IPS-NIHi11 (cell line): ENCODE measurements at places on chromosomes 1 and 21.
A peak's percentile ranks its signal among the peaks of the same experiment; 100 is the strongest.

DNA sequence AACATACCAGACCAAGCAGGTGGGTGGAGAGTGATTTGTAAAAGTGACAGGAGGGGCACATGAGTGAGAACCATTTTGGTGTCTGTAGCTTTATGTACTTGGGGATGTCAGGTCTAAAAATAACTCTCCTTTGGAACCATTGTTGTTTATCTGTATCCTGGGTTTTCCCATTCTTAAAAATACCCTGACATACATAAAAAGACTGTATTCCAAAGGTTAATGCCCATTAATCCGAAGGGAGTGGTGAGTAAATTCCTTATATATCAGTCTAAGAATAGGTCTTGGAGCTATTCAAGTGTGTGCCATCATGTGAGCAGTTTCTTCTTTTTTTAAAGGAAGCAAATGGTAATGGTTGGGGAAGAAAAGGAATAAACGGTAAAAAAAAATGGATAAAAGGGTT lies 117.5 kb downstream of the TGFB2 start:
- no peak for DNase-seq

GRCh38 chr1:3787745-3788605 lies 8.3 kb downstream of the LRRC47 start:
- DNase-seq, result no peak

DNA sequence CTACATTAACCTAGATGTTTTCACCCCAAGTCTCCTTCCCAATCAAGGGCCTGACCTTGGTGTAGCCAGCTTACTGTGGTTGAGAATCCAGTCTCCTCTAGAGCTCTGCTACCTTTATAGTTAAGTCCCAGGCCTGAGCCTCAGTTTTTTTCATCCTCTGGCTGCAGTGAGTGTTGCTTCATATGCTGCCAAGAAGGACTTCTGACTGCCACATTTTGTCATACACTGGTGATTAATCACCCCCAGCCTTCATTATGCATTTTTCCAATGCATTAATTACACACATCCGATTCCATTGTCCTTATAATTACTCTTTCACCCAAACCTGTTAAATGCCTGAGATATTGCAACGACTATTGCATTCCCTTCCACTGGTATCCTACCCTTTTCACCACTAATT lies 66.3 kb upstream of the FGGY start:
- no peak for DNase-seq

DNA sequence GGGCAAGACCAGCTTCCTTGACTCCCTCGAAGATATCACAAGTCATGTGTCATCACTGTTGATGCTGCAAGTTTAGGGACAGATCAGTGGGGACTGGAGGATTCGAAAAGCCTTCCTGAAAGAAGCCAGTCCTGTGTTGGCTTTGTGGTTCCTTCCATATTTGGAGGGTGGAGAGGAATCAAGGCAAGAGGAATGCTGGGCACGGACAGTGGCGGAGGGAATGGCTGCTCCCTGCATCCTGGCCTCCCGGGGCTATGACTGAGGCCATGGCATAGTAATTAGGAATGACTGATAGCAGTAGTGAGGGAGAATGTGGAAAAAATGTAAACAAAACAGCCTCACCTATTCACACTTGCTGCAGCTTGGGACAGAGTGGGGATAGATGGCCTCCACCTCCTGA lies 36.4 kb downstream of the VANGL1 start:
- no peak for DNase-seq

- DNase-seq, result no peak
These were observed 60.7 kb upstream of the ITPKB start for GRCh38 chr1:226799634-226800281.

- DNase-seq, result no peak
These were observed 158.0 kb downstream of the IGSF21 start for GRCh38 chr1:18265641-18266040.

GRCh38 chr1:18927654-18928272 lies 25.4 kb upstream of the ALDH4A1 start:
- DNase-seq, result no peak

DNA sequence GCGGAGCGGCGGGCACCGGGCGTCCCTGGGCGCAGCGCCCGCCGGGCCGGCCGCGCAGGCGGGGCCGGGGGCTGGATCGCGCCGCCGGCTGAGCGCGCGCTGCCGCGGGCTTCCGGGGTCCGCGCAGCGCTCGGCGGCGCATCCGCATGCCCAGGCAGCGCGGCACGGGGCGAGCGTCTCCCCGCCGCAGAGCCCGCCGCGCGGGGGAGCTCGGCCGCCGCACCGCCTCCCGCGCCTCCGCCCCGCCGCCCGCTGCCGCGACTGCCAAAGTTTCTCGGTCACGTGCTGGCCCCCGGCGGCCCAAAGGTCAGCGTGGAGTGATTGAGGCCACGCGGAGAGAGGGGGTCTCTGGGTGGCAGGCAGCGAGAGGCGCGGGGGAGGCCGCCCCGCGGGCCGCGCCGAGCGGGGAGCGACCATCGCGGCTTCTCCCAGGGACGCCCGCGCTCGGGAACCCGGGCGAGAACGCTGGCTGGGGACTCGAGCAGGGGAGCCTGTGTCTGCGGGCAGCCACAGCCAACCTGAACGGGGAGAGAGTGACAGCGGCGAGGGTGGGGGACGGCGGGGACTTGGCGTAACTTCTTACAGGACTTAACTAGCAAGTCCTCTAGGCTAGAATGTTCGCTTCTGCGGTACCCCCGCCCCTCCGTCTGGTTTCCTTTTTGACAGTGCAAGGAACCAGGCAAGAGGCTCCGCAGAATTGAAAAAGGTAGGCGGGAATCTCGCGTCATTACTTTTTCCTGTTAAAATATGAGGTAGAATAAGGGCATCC lies at the start of gene ILDR2:
ILDR2 (minus strand) TSS at position 180 of the 769 bp plus-strand sequence. CDS start 272 bp downstream, outside the sequence.
- DNase-seq, result peak; percentile 77

DNA sequence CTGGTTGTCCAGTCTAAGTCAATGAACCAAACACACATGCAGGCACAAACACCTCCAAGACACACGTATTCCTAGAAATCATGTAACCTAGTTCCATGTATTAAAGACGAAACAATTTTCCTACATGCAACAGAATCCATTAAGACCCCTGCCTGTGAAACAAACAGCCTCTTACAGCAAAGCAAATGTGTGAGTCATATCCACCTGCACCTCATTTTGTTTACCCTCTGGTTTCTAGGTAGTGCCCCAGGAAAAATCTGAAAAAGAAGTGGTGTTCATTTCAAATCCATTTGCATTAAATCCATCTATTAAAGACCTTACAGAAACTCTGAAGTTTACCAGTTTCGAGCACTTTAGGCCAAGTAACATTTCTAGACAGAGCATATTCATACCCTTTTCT lies 74.1 kb downstream of the VCAM1 start:
- DNase-seq, result no peak

- DNase-seq, result no peak
These were observed 3.2 kb upstream of the UCK2 start for GRCh38 chr1:165824269-165824643.

GRCh38 chr1:11207898-11208611 lies 18.9 kb downstream of the ANGPTL7 start:
- DNase-seq, result no peak

- peak; percentile 22 for DNase-seq
These were observed 110.2 kb upstream of the APP start for GRCh38 chr21:26280775-26281174.

GRCh38 chr1:37930246-37931101 lies 16.4 kb downstream of the INPP5B start:
- no peak for DNase-seq

DNA sequence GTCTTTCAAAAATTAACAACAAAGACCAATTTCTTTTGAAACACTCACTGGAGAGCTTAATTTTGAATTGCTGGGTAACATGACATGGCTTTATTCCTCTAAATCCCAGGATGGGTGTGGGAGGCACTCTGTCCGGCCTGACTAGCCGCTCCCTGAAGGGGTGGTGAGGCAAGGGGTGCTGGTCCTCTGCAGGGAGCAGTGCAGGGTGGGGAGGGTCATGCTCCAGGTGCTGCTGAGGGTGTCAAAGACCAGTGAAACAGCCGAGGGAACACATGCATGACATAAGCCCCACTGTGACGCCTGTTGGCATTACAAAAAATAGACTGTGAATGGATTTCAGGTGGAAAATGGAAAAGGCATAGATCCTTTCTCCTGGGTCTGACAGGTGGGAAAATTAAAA lies 223.7 kb downstream of the VAV3 start:
- DNase-seq, result no peak

- DNase-seq, result no peak
These were observed 1.2 kb upstream of the LPGAT1 start for GRCh38 chr1:211831558-211832323.

- peak; percentile 88 for DNase-seq
These were observed 5.1 kb downstream of the CLCNKA start for GRCh38 chr1:16026723-16027484.

DNA sequence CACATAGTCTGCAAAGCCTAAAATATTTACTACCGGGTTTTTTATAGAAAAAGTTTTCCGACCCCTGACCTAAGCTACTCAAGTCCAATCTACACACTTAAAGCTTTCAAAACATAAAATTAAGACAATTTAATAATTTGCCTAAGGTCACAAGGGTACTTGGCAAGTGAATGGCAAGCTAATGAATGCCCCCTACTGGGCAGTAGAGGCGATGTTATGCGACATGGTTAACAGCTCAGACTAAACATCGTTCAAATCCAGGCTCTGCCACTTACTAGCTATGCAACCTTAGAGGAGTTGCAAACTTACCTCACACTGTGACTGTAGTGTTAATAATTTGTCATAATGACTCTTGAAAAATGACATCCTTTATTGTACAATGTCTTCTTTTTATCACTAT lies 317.2 kb upstream of the NFIA start:
- DNase-seq, result peak; percentile 54

DNA sequence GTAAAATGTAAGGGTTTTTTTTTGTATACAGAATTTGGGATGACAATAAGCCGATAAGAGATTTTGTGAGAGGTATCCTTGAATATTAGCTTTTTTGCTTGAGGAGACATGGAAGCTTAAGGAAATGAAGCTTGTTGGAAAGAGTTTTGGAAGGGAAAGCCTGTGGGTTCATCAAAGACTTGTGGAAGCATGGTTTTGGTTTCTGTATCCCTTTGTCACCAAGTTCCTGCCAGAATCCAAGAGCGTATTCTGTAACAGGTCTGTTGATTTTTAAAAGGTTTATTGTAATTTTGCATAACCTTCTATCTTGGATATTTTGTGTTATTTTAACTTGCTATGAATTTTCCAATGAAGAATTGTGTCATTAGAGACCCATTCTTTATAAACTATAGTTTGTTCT lies 38.1 kb downstream of the TMED5 start:
- DNase-seq, result no peak

DNA sequence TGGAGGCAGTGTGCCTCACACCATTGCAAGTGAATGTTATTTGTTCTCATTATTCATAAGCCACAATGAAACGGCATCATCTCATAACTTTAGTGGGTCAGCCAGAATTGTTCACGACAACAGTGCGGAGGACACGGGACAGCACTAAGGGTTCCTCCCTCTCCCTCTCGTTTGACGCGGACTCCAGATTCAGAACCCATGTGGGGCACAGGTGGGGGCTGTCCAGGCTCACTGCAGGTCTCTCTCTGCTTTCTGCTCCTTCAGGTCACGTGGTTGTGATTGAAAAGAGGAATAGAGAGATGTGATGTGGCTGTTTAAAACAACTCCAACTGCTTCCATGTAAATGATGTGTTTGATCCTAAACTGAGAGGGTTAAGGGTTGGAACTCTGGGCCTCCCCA lies 13.5 kb downstream of the RUNX1 start:
- DNase-seq, result no peak

DNA sequence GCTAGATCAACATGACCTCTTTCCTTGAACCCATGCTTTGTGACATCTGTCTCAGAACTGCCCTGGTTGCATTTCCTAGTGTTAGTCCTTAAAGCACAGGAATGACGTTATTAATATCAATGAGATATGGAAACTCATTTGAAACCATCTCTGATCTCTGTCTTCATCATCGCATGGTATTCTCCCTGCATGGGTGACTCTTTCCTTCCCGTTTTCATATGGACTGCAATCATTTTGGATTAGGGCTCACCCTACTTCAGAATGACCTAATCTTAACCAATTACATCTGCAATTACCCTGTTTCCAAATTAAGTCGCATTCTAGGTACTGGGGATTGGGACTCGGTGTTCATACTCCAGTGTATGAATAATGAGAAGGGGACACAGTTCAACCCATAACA lies 41.7 kb upstream of the DISC1 start:
- no peak for DNase-seq

DNA sequence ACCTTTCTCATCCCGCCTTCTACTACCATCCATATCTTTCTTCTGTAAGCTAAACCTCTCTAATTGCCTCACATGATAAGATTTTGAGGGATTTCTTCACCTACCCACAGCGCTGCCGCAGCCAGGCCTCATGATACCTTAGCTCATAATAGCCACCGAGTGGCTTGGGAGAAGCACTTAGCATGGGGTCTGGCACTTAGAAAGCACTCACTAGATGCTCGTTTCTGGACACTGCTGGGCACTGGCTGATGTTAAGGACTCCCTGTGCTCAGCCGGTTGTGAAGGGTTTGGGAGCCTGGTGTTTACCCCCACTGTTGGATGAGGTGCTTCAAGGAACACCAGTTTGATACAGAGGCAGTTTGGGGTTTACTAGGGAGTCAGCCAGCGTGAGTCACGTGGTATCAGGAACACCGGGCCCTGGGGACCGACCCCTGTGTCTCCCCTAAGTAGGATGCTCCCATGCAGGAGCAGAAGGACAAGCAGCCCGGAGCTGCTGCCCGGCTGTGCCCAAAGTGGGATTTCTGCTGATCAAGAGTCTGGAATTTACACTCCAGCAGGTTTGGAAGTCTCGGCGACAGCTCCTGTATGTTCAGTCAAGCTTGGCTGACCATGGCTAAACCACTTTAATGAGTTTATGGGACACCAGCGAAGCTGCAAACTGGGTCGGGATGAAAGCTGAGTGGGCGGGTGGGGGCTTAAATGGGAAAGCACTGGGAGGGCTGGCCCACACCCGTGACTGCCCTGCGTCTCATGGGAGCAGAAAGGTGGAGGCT lies 63.3 kb downstream of the GALNT2 start:
- no peak for DNase-seq

DNA sequence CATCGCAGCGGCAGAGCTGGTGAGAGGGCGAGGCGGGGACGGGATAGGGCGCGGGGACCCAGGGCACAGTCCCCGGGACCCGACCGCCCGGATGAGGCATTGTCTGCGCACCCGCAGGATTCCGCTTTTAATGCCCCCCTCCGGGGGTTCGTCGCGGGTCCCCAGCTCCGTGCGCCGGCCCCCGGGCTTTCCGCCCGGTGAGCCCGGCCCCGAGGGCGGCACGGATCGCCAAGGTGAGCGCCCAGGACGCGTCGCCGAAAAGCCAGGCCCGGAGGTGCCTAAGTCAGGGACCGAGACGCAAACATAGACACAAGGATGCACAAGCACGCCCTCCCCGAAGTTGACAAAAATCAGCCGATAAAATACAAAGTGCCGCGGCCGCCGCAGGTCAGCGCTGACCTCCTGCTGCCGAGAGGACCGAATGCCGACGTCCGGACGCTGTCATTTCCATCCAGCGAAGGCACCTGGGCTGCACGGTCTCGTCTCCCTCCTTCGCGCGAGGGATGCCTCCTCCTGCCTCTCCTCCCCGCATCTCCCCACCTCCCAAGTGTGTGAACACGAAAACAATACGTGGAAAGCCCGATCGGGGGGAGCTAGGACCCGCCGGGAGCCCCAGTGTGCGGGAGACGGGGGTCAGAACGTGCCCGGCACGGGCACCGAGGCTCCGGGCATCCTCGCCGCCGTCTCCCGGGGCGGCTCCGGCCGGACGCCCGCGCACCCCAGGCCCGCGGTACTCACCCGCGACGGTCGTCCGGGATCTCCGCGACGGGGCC lies 101.1 kb upstream of the SOD1 start:
- DNase-seq, result no peak

GRCh38 chr1:2193514-2194281 lies 874 bp downstream of the FAAP20 start:
- no peak for DNase-seq
